Progenitor cell of endocrine pancreas (in vitro differentiated cells): ENCODE measurements at places on chromosomes 1 and 21.

GRCh38 chr1:183195142-183195574, 9.1 kb downstream of the LAMC2 start:
- DNase-seq = no peak

DNA sequence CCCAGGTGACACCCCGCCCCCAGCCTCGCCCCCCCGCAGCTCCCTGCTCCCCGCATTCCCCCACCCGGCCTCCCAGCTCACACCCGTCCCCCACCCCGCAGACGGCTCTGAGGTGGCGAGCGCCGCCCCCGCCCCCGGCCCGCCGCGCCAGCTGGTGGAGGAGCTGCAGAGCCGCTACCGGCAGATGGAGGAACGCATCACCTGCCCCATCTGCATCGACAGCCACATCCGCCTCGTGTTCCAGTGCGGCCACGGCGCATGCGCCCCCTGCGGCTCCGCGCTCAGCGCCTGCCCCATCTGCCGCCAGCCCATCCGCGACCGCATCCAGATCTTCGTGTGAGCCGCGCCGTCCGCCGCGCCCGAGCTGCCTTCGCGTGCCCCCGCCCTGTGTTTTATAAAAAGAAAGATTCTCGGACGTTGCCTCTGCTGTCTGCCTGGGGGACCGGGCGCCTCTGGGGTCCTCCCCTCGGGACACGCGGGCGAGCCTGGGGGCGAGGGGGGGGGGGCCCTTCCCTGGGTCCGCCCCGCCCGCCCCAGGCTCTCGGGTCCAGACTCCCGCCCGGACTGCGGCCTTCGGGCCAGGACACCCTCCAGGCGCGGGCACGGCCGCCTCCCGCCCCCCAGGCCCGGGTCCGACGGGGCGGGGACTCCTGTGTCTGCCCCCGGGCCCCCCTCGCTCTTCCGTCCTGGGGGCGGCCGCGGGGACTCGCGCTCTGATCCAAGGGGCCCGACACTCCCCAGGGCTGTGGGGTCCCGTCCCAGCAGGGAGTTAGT, 1.6 kb upstream of the MMP23B start:
- no peak for DNase-seq

DNA sequence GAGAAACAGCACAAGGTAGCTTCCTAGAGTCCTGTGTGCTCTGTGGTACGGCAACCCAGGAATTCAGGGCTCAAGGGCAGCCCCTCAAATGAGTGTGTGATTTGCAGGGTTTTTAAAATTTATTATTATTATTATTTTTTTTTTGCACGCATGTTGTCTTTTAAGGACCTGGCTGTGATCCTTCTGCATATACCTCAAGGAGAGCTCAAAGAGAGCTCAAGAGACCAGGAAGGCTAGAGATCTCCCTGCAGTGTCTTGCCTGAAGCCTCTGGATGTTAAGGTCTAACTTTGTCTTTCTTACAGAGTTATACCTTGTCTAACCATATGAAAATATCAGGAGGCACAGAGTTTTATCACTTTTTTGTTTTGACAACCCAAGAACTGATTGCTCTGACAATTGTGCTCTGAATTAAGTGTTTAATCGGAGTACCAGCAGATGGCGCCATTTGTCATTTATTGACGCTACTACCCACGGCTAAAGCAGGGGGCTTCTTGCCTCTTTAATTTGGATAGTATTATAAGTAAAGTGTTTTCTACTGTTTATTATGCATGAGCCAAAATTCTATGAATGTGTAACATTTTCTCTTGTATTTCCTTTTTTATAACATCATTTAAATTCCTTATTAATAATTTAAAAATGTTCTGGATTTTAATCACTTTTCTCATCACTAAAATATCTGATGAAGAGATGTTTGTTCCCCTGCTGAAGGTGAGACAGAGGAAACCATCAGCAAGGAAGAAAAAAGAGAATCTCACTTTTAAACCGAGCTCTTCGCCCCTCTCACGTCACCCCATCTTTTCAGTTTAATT, 35.8 kb upstream of the LMO4 start:
- DNase-seq = peak; percentile 53

DNA sequence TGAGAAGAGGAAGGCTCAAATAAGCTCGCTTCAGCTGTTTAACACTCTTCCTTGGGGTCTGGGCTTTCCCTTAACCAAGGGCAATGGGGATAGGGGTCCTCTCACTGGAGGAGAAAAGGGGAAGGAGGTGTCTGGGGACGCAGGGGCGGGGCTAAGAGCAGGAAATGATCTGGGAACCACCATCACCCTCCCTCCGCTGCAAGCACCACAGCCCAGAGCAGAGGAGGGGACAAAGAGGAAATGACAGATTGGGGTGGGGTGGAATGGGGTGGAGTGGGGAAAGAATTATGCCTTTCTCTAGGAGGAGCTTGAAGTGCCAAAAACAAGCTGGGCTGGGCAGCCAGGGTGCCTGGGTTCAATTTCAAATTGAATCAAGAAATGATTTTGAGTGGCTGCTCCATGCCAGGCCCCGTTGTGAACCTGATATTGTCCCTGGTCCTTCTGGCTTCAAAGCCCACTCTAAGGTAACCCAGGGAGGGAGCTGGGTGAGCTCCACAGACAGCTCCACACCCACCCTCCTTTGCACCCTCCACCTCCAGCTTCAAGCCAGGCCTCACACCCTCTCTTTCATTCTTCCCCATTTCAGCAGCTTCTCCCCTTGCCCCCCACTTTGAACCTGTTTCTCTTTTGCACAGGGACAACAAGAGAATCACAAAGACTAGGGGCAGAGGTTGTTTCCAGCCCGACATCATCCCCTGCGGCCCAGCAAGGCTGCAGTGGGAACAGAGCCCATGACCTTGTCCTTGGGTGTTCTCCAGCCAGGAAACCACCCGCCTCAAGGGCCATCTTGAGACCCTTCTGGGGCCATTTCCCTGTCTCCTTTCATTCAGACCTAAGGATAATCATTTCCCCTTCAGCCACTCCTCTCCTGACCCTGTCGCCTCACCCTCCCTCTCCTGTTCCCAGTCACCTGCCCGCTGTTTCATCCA, 1.1 kb downstream of the ARHGAP30 start:
- no peak for DNase-seq

- DNase-seq = no peak
Measured at GRCh38 chr1:13507075-13507474, 6.7 kb downstream of the LRRC38 start.

GRCh38 chr21:45330075-45330781, 42.5 kb upstream of the POFUT2 start:
- peak; percentile 40 for DNase-seq

DNA sequence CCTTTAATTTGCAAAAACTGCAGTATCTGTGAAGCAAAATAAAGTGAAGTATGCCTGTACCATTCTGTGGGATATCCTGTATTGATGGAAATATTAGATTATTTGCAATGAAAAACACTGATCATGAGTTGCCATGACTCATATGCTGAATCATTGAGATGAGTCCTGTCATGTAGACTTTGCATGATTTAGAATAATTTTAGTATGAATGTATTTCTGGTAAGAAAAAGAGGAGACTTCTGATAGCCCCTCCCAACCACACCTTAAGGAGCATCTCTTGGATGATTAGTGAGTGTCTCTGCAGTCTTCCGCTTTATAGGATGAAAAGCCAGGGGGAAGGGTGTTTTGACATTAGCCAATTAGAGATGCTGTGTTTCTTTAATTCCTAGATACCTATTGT, 55.2 kb upstream of the PTGS2 start:
- DNase-seq = no peak

GRCh38 chr1:47972864-47973432, 24.2 kb downstream of the TRABD2B start:
- DNase-seq = no peak
